ENCODE measurements at places on chromosomes 5 and 9.

GRCh38 chr5:170941788-170942187 is 80.0 kb downstream of the RANBP17 start:
- no peak for DNase-seq

GRCh38 chr5:132115375-132115774 is 41.8 kb downstream of the CSF2 start:
- DNase-seq = peak; percentile 28

DNA sequence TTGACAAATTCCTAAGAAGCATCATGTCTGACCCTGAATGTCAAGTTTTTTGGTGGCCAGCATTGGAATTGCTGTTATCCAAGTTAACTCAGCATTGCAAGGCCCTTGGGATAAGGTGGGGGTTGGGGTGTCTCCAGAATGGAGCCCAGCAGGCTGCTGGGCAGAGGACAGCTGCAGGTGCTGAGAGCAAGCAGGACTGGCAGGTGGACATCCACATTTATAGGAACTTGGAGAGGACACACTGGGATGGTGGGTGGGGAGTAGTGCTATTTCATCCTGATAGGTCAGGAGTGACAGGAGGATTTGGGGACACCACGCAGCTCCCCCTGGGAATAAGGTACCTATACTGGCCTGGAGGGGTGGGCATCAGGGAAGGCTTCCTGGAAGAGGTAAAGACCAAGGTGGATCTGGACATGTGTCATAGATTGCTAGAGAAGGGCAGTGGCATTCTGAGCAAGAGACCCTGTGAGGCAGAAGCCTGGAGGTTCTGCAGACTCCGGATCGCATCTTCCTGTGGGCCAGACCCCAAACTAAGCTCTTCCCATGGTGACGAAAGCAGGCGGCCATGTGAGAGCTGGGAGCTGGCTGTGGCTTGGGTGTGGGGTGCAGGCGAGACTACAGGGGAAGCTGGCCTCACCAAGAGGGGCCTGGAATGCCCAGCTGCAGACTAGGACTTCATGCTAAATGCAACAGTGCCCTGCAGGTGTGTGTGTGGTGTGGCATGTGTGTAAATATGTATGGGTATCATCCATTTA is 148.1 kb downstream of the RGS3 start:
- no peak for DNase-seq

- DNase-seq = no peak
Measured at GRCh38 chr5:106876665-106877194, 794.0 kb downstream of the EFNA5 start.

DNA sequence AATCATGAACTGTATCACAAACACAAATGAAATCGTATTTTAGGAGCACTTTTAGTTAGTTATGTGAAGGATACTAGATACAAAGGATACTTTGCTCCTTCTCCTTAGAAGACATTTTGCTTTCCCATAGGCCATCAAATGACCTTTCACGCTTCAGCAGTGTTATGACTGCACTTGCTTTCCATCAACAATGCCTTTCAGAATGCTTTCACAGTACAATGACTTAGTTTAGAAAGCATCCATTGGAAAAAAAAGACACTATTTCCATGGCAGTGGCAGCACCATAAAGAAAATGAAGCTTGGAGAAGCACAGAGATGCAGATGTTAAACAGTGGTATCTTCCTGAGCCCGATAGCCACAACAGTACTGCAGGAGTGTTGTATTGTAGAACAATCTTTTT is 203.9 kb downstream of the PCSK1 start:
- DNase-seq = no peak

GRCh38 chr9:34499076-34499475 is 23.7 kb downstream of the ENHO start:
- DNase-seq = no peak

- no peak for DNase-seq
Measured at GRCh38 chr5:67831048-67831447, 384.5 kb upstream of the PIK3R1 start.

DNA sequence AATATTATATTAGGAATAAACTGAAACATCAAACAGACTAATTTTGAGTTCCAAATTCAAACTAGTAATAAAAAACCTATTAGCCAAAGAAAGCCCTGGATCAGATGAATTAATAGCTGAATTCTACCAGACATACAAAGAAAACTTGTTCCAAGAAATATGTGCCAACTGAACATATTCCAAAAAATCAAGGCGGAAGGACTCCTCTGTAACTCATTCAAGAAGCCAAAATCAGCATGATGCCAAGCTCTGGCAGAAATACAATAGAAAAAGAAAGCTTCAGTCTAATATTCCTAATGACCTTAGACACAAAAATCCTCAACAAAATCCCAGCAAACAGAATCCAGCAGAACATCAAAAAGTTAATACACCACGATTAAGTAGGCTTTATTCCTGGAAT is 619.1 kb upstream of the COX7C start:
- no peak for DNase-seq

All from CD4-positive, alpha-beta T cell treated with Interleukin-2 at 100 ng/mL for 4 hours (primary cell).